ENCODE measurements at places on chromosomes 7 and 10.

DNA sequence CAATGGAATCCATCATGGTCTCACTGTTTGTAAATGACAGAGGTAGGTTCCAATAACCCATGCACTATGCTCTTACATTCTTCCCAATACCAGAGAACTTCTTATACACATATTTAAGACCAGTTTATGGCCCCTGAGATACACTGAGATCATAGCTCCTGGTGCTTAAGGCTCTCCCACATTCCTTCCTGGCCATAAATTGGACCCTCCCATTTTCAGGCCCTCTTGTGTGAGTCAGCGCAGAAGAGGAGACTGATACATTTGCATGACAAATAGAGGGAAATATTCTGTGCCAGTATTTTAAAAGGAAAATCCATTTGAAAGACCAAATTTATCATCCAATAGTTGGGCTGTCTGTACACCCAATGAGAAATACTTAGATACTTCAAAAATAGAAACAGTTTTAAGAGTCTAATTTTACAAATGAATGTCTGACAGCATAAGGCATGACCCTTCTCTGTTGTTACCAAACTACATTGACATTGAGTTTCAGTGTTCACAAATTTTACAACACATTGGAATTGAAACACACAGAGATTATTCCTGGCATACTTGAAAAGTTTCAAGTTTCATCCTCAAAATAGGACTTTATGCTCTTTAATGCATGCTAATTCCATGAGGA lies 35.3 kb downstream of the SLC16A9 start:
- peak; percentile 94 for DNase-seq

- DNase-seq = peak; percentile 70
Measured at GRCh38 chr7:34133983-34134782, 228.8 kb downstream of the BMPER start.

- DNase-seq = no peak
Measured at GRCh38 chr10:115710136-115710535, 562.9 kb downstream of the GFRA1 start.

- no peak for DNase-seq
Measured at GRCh38 chr7:55019191-55019690, 424 bp downstream of the EGFR start.

GRCh38 chr10:5576780-5577624 lies 52.2 kb downstream of the CALML3 start:
- DNase-seq = peak; percentile 23
